ENCODE measurements at places on chromosomes 4 and X.

- no peak for DNase-seq
These were observed 252.4 kb upstream of the ANKRD50 start for GRCh38 chr4:124964852-124965496.

GRCh38 chr4:40562681-40563080 lies 67.0 kb downstream of the RBM47 start:
- DNase-seq, result no peak

- DNase-seq, result no peak
These were observed 108.1 kb upstream of the STOX2 start for GRCh38 chr4:183797011-183797444.

DNA sequence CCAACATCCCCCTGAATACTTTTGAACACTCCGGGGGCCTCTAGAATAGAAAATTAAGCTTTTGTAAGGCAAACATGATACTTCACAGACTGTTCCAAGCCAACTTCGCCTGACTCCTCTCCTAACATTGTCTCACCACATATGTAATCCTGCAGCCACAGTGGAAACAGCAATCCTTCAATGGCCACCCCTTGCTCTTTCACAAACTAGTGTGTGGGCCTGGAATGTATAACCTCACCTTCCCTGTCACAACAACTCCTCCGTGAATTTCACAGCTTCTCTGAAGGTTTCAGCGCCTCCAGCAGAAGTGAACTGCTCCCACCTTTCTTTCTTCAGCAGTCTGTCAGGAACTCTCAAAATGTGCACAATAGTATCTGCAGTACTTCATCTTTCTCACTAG lies 185.1 kb downstream of the ADGRL3 start:
- no peak for DNase-seq

DNA sequence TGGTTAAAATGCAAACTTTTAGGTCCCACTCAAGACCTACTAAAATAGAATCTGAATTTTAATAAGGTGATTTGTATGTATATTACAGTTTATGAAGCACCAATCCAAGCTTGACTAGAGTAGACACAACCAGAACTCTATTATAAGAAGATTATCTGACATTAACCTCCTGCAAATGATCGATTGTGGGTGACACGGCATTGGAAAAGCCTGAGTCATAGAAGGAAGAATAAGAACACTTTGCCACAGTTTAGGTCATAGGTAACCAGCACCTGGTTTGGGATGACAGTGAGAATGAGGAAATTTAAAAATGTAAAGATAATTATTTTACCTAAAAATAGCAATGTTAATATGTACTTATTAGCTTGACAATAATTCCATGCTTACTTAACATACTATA lies 15.2 kb downstream of the PDGFC start:
- DNase-seq, result no peak

DNA sequence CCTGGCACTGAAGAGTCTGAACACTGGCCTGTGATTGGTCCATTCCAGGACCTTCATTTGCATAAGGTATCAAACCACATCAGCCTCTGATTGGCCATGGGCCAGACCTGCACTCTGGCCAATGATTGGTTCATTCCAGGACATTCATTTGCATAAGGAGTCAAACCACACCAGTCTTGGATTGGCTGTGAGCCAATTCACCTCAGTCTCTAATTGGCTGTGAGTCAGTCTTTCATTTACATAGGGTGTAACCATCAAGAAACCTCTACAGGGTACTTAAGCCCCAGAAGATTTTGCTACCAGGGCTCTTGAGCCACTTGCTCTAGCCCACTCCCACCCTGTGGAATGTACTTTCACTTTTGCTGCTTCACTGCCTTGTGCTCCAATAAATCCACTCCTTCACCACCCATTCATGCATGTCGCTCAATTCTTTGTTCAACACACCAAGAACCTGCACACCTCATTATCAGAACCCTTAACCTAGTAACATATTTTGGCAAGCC lies 14.2 kb upstream of the HERC5 start:
- DNase-seq, result no peak

GRCh38 chr4:787561-787981 lies 38.4 kb downstream of the CPLX1 start:
- DNase-seq, result no peak

DNA sequence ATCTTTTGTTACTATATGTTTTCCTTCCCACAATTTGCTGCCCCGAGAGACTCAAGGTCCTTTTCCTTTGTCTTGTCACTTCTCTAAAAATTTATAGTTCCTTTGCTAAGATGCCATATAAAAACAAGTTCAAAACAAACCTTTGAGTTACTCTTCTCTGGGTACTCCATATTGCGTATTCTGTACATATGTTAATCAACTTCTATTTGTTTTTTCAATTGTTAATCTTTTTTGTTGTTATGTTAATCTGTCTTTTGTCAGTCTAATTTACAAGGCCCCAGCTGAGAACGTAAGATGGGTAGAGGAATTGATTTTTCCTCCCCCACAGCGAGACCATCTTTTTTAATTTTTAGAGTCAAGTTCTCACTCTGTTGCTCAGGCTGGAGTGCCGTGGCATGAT lies 7.2 kb upstream of the PPEF2 start:
- DNase-seq, result no peak

DNA sequence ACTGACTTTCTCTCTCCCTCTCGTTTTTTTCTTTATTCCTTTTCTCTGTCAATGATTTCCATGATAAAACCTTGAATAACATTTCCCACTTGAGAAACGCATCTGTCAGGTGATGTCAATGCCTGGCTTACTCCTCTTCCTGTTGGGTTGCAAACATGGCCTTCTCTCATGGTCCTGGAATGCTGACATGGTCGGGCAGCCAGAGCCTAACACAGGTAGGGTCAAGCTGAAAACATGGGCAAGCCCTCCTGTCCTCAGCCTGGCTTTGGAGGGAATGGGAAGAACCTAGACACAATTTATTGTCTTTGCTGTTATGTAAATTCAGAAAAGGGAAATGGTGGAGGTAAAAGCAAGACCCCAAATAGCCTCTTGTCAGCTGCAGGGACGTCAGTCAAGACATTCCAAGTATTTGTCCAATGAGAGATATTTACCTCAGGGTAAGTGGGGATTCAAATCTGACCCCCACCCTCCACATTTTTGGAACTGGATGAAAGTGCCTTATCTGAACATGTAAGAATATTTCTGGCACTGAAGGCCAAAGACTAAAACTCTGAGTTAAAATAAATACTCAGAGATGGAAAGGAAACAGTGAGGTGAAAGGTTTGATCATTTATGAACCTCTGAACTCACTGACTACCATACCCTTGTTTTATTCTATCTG lies 473.8 kb downstream of the SPRY1 start:
- DNase-seq, result no peak

- DNase-seq, result no peak
These were observed 77.9 kb downstream of the WWC2 start for GRCh38 chr4:183177001-183177400.

GRCh38 chrX:10282490-10282889 lies 125.7 kb downstream of the CLCN4 start:
- no peak for DNase-seq

DNA sequence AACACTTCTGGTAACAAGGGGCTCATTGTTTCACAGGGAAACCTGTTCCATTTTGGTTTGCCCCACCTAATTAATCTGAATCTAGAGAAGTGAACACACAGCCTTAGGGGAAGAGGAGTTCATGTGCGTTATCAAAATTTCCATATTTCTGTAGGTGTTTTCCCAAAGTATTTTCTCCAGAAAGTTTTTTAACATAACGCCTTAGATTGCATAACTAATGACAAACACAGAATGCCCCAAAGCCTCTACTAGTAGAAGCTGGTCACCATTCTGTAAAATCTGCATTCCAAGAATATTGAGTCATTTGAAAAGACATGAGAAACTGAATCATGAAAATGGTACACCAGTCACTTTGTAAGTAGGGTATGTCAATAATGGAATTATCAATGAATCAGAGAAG lies 41.1 kb downstream of the IL13RA2 start:
- no peak for DNase-seq

DNA sequence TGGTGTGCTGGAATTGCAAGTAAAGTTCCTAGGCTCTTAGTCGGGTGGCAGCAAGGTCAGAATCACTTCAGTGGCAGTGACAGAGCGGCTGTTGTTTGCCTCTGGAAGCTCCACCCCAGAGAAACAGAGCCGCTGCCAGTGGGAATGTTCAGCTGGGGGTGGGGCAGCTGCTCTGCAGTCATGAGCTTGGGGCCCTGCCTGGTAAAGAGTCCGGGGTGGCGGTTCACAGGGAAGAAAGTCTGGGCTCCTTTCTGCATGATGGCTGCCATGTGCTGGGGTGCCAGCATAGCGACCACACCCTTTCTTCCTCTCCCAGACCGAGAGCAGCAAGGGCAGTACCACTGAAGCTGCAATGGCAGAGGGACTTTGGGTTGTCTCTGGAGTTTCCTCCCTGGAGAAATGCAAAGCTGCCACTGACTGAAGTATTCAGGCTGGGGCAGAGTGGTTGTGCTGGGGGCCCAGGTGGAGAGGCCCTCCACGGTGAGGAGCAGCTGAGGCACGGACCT lies 108.8 kb upstream of the CENPE start:
- no peak for DNase-seq

- DNase-seq, result no peak
These were observed 77.1 kb downstream of the DCLK2 start for GRCh38 chr4:150155391-150155790.

- no peak for DNase-seq
These were observed 201.1 kb downstream of the OPHN1 start for GRCh38 chrX:68232206-68232605.

DNA sequence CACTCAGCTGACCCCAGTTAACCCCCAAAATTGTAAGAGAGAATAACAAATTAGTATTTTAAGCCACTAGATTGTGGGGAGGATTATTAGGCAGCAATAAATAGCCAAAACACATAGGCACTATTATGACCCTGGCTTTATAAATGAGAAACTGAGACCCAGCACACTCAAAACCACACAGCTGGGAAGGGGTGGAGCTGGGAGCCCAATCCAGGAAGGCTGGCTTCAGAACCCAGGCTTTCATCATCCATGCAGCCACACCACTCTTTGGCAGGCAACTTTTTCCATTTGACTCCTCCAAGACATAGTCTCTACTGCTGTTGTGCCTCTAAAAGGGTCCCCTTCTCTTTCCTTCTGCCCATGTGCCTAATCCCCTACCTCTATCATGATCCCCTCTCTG lies 253.8 kb downstream of the DHX15 start:
- DNase-seq, result no peak

DNA sequence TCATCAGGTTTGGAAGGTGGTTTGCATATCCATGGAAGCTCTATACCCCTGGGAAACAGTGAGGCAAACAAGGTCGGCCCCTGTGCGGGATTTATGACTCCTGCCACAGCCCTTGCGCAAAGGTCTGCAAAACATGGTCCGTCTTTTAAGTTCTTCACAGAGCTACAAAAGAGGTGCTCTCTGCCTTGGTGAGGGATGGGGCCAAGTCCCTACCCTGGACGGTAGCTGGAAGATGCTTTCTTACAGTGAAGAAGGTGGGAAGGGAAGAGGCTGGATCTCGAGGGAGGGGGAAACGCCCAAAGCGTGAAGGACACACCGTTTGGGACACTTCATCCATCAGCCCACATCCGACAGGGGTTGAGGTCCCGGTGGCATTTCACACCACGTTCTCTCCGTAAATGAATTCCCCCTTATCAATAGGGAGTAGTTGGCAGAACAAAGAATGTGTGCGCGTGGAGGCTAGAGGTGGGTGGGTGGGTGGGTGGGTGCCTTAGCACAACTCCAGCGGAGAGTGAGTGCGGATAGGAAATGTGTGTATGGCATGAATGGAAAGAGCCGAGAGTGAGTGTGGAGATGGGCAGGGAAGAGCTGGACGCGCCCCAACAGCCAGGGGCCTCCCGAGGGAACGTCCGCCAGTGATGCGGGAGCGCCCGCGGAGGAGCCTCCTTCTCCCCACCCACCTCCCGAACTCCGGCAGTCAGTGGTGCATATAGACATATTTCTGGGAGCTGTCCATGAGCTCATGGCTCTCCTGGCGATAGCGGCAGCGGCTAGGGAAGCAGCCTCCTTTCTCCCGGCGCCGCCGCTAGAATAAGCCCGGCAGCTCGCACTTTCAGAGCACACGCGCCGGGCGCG lies 68.3 kb downstream of the LARP7 start:
- no peak for DNase-seq

DNA sequence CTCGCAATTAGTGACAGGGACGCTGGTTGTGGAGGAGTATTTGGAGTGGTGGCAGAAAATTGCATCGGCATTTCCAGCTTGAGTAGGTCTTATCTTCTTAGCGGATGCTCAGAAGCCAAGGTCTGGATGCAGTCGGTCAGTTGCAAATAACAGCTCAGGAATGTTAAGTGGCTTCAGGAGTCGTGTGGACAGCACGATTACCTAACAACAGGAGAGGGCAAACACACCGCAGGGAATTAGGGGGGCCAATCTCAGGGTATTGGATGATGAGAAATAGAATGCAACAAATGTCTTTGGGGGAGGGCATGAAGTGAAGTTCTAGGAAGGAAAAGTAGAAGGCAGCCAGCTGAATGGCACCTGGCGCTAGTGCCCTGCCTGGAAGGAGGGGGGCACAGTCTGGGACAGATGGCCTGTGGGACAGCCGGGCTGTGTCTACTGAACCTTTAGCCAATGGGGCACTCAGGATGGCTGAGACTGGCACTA lies 11.8 kb downstream of the RASL11B start:
- no peak for DNase-seq

- no peak for DNase-seq
These were observed 119.4 kb downstream of the FAM53A start for GRCh38 chr4:1564535-1565375.

DNA sequence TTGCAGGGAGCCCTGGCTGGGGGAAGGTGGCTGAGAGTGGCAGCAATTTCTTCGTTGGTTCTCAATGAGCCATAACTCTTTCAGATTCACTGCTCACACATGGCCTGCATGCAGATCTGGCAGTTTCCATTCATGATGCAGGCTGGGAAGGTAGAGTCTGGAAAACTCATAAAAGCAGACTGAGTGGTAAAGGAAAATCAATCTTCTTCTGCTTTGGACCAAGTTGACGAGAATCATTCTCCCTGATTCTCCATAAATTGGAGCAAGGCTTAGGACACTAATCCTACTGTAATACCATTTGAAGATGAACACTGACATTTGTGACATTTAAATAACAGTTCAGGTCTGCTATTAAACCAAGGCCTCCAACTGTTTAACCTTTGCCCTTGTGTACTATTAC lies 35.3 kb upstream of the HAND2 start:
- DNase-seq, result no peak

DNA sequence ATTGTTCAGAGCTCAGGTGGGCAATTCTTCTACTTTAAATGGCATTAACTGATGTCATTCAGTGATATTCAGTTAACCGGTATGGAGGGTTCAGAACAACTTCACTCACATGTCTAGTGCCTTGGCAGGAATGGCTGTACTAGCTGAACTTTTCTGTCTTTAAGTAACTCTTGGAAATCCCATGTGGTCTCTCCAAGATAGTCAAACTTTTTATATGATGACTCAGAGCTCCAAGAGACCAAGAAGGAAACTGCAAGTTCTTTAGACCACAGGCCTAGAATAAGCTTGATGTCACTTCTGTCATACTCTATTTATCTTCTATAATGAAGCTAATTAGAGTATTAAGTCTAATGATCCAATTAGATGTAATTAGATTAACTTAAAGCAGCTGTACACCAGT lies 24.9 kb downstream of the LHFPL1 start:
- no peak for DNase-seq

DNA sequence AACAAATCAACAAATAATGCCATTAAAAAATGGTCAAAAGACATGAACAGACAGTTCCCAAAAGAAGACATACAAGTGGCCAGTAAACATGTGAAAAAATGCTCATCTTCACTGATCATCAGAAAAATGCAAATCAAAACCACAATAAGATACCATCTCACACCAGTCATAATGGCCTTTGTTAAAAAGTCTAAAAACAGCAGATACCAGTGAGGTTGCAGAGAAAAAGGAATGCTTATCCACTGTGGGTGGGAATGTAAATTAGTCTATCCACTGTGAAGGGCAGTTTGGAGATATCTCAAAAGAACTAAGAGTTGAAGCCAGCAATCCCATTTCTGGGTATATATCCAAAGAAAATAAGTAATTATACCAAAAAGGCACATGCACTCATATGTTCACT lies 668.1 kb upstream of the CPEB2 start:
- no peak for DNase-seq

Data from activated T-cell treated with anti-CD3 and anti-CD28 coated beads for 1 hour (primary cell).